SIG-M5 (cell line): ENCODE measurements at places on chromosomes 7 and 10.

- DNase-seq, result no peak
Observed at GRCh38 chr7:48466713-48467112, 295.5 kb downstream of the ABCA13 start.

DNA sequence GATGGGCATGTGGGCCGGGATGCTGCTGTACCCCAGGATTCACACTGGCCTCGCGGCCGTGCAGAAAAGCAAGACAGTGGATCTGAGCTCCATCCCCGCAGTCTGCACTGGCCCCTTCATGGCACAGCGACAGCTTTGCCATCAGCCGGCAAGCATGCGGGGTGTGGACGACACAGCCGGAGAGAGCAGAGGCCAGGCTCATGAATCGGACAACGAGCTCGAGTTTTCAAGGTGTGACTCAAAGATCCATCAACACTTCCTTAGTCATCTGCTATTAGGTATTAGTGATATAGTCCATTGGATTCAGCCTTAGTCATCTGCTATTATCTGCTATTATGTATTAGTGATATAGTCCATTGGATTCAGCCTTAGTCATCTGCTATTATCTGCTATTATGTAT, 254.7 kb downstream of the KLF6 start:
- no peak for DNase-seq

DNA sequence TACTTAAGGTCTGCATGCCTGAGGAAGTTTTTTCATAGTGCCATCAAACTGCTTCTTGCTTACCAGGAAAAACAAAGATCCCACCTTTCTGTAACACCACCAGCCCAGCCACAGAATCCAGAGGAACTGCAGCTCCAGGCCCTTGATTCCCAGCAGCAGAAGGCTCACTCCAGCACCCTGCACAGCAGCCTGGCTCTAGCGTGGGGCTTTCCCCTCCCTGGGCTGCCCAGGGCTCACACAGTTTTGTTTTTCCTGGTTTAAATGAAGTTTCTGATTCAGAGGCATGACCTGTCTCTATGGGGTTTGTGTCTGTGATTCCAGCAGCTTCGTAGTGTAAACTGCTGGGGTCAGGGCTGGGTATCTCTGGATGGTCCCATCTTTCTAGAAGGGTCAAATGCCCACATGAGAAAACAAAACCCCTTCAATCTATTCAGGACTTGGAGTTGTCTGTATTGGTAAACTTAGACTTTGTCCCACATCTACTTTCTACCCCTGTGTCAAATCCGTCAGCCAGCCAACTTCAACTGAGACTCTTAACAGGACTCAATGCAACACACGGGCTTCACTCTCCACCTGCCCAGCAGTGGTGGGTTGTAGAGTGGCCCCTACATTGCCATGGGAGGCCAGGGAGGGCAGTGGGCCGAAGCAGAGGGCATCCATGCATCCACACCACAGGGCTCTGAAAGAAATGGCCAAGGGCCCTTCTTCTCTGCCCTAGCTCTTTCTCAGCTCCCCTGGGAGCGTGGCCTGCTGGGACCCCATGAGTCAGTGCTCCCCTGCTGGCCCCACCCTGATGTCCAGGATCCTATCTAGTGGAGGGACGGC, 73.6 kb downstream of the ATXN7L1 start:
- no peak for DNase-seq

GRCh38 chr7:44618753-44619152, 12.3 kb downstream of the OGDH start:
- DNase-seq, result no peak

GRCh38 chr10:339038-339391, 203.8 kb downstream of the ZMYND11 start:
- no peak for DNase-seq

- no peak for DNase-seq
Observed at GRCh38 chr7:92415225-92415624, 32.1 kb upstream of the GATAD1 start.

- DNase-seq, result no peak
Observed at GRCh38 chr7:46156086-46156485, 235.0 kb upstream of the IGFBP3 start.

- DNase-seq, result no peak
Observed at GRCh38 chr10:99285881-99286280, 43.3 kb upstream of the CNNM1 start.

- DNase-seq, result no peak
Observed at GRCh38 chr10:71397296-71398212, 834 bp downstream of the CDH23 start.

DNA sequence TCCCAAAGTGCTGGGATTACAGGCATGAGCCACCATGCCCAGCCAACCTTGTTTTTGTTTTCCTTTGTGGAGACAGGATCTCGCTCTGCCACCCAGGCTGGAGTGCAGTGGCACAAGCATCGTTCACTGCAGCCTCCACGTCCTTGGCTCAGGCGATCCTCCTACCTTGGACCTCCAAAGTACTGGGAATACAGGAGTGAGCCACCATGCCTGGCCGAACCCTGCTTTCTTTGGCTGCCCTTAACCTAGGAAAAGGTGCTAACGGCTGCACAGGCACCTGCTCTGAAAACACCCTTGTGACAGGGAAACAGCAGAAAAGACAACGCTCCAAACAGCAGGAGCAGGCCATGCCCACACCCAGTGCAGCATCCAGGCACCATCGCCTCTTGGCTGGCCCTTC, 71.9 kb downstream of the OAT start:
- no peak for DNase-seq

DNA sequence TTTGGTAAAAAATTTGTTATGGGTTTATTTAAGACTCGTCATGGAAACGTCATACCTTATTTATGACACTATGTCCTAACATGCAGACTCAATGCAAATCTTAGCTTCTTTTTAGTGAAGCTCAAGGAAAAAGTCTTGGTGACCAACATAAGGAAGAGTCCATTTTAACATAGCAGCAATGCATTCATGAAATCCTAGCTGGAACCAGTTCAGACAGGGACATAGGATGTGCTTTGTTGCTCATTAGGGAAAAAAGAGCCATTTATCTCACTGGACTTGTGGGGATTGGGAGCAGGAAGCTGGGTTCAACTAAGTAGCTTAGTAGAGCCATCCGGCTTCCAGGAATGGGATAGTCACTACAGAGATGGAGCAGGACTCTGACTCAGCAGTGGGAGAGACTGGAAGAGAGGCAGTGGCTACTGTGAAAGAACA, 100.7 kb upstream of the DKK1 start:
- DNase-seq, result no peak

DNA sequence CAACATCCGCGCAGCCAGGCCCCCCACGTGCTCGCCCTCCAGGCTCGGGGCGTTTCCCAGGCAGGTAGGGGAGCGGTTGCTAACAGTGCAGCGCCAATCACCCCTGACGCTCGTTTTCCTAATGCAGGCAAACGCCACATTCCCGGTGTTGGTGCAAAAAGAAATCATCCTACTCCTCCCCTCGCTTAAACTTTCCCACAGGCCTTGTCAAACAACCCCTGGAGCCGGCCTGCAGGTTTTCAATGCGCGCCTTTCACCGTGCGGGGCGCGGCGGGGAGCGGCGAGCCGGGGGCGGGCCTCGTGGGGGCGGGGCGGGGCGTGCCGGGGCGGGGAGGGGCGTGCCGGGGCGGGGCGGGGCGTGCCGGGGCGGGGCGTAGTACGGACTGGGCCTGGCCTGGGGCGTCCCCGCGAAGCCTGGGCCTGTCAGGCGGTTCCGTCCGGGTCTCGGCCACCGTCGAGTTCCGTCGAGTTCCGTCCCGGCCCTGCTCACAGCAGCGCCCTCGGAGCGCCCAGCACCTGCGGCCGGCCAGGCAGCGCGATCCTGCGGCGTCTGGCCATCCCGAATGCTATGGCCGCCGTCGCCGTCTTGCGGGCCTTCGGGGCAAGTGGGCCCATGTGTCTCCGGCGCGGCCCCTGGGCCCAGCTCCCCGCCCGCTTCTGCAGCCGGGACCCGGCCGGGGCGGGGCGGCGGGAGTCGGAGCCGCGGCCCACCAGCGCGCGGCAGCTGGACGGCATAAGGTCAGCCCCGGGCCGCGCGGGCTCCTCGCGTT, at the start of gene ECHDC3:
ECHDC3 (plus strand) TSS at position 374 of the 770 bp plus-strand sequence; CDS start at position 569, 195 bp downstream.
- DNase-seq, result no peak

- DNase-seq, result no peak
Observed at GRCh38 chr7:41617987-41618386, 84.9 kb downstream of the INHBA start.

GRCh38 chr10:34222359-34222758, 592.7 kb downstream of the PARD3 start:
- no peak for DNase-seq

DNA sequence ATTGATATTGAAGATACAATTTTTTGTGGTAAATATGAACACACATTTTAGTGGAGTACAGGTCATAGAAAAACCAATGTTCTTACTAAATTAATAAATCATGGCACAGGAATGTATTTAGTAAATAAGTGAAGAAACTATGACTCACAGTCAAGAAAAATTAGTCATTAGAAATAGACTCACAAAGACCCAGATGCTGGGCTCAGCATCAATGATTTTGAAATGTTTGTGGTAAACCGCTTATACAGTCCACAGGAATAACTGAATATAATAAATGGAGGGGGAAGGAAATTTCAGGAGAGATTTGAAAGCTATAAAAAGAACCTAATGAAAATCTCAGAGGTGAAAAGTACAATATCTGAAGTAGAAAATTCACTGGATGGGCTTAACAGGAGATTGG, 138.3 kb upstream of the ADCY1 start:
- no peak for DNase-seq

- no peak for DNase-seq
Observed at GRCh38 chr7:80136261-80137055, 1.8 kb downstream of the GNAI1 start.

DNA sequence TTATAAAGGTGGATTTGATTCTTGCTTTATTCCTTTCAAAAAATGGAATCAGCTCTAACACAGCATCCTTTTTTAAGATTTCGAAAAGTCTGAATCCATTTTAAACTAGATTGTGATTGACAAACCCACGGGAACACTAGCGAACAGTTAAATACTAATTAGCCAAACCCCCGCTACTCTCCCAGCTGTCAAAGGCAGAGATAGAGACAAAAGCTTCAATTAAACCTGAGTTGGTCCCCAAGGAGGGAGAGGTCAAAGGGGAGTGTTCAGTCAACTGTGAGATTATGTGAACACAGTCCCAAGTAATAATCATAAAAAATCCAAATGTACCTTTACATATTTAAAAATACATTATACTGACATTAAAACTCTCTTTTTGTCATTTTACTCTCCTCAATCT, 65.7 kb upstream of the TBX20 start:
- DNase-seq, result no peak

GRCh38 chr7:2037301-2037807, 195.4 kb downstream of the MAD1L1 start:
- DNase-seq, result no peak

- DNase-seq, result no peak
Observed at GRCh38 chr7:128373606-128374005, 12.1 kb upstream of the PRRT4 start.

DNA sequence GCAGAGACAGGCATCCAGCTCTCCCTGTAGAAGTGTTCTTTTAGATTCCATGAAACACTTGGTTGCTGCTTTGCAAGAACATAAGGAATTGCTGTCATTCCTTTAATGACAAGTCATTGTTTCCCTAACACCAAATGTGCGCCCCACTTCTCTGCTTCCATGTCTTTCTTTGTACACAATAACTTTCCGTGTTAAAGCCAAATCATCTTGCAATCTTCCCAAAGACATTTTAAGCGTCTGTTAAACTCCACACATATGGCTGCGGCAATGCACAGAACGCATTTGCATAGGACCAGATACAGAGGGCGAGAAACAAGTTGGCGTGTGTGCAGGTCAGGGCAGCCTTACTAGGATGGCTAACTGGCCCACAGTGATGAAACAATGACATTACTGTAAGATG, 399.3 kb upstream of the PRKCQ start:
- DNase-seq, result no peak

DNA sequence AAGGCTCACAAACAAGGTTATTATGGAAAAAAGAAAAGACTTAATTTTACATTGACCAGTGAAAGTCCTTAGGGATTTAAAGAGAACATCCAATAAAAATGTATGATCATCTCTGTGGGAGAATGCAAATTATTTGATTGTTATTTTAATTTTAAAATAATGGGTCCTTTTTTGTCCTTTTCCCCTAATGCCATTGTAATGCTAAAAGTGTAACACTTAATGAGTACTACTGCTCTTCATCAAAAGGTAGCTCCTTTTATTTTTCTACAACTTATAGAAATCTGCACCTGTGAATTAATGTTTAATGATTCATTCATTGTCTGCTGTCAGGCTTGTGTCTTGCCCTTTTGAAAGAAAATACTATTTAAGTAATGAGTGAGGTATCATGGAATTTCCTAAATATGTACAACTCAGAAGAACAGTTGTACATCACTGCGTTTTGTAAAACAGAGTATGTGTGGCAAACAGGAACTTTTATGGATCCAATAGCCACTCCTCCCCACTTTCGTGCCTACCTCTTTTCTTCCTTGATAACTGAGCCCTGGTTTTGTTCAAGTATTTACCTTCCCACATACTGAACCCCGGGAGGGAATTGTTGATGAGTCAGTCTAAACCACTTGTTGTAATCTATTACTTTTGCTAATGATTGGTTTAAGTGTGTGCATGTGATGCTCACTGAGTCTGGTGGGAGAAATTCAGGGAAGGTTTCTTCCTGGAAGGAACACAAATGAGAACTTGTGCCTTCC, 19.9 kb upstream of the TRUB1 start:
- DNase-seq, result no peak

DNA sequence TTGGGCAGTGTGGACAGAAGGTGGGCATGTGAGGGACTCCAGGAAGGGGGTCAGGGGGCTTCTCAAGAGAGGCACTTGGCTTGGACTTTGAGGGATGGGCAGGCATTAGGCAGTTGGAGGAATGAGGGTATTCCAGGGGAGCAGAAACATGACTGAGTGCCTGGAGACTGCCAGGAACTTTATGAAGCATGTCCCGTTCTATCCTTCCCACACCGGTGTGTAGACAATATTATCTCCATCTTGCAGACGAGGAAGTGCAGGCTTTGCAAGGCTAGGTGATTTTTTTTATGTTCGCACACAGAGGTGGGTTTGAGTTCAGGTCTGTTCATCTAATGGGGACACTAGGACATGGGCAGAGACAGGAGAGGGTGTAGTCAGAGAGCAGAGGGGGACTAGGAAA, 162.7 kb downstream of the RPS24 start:
- DNase-seq, result no peak

- no peak for DNase-seq
Observed at GRCh38 chr10:104037261-104037951, 48.3 kb downstream of the COL17A1 start.

GRCh38 chr10:34933676-34934075, 118.6 kb upstream of the PARD3 start:
- no peak for DNase-seq

DNA sequence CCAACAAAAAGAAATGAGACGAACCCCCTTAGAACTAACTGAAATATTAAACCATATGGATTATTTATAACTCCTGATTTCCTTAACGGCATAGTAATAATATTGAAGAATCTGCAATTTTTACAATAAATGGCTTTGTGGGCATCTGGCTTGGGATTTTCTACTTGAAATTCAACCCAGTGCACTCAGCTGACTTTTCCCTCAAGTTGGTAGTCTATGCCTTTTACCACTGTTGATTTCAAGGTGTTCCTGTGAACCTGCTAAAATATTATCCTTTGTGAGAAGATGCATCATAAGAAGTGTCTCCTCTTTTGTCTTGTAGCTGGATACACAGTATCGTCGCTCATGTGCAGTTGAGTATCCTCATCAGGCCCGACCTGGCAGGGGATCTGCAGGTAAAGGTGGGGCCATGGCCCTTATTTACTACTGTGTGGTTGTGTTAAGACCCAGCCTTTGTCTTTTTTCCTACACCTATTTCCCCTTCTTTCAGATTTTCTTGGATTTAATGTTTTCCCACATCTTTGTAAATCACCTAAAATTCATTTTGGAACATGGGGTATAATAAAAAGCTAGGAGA, 8.0 kb downstream of the DNAJC9 start:
- no peak for DNase-seq

GRCh38 chr10:112789248-112789647, 160.8 kb upstream of the TCF7L2 start:
- DNase-seq, result no peak
